ENCODE measurements at places on chromosomes 16 and 17.
A peak's percentile ranks its signal among the peaks of the same experiment; 100 is the strongest.

DNA sequence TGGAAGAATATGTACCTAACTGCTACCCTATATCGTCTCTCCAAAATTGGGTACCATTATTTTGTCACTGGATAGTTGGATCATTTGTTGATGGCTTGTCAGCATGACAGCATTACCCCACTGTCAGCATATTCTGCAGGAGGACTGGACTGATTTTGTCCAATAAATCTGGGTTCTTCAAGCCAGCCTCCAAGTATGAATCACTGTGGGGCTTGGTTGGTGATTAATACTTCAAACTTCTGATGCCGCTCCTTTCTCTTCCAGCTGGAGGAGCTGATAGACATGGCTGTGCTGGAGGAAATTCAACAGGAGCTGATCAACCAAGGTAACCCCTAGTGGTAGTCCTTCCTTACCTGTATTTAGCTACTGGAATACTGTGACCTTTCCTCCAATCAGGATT, 2.5 kb downstream of the RPAIN start:
- no peak for DNase-seq

DNA sequence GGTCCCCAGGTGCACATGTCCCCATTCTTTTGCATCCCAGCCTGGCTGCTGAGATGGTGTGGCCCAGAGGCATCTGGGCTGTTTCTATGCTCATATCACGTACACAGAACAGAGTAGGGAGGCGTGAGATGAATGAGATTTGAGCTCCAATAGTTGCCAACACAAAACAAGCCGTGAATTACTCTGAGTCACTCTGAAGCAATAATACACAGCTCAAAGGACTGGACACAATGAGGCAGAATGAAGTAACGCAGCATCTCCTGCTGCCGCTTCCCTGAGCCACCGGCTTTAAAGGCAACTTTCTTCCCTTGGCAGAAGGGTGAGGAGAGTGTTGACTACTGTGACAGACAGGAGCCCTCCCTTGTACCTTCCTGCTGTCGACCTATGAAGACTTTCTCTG, 33.9 kb upstream of the CLEC18B start:
- no peak for DNase-seq

DNA sequence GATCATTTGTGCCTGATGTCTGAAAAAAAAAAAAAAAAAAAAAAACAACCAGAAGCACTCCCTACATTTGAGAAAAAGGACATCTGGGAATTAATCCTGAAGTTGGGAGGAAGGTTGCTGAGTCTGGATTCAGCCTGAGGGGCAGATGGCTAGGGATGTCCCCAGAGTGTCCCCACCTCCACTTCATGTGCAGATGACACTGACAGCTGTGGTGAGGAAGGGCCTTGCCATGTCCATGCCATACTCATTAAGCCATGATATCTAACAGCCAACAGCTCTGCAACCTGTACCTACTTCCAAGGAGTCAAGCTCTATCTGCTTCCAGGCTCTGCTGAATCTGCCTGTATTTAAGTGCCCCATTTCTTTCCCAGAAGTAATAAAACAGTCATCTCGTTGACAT, 356.0 kb downstream of the CA10 start:
- DNase-seq = no peak

DNA sequence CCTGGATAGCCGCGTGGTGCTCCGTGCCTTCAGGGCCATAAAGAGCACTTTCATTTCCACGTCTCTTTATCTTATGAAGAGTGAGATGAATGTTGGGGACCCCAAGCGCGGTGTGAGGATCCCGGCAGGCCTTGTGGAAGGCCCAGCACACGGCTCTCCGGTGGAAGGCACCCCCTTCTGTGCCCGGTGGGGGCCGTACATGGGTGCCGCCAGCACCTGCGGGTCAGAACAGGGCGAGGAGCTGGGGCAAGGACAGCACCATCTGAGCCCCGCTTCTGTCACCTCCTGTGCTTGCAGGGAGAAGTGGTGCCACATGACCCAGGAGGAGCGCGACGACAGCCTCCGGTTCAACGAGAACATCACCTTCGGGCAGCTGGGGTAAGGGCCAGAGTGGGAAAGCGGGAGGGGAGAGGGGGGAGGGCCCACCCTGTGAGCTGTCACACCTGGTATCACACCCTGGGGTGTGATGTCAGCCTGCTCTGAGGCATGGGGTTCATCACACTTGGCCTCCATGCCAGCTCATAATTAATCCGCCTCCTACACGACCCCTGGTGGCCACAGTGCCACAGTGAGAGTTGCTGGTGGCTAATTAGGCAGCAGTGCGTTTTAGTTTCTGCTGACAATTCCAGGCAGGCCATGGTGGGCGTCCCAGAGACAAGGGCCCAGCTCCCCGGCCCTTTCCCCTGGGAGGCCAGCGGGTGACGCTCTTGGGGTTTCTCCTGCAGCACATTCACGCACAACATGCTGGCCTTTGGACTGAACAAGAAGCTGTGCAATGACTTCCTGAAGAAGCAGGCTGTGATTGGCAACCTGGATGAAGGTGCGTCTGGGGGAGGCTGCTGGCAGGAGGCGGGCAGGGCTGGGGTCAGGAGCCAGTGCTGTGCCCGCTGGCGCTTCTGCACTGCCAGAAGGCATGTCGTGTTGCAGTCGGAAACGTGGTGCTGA, 25.7 kb downstream of the CIBAR2 start:
- peak; percentile 85 for DNase-seq

DNA sequence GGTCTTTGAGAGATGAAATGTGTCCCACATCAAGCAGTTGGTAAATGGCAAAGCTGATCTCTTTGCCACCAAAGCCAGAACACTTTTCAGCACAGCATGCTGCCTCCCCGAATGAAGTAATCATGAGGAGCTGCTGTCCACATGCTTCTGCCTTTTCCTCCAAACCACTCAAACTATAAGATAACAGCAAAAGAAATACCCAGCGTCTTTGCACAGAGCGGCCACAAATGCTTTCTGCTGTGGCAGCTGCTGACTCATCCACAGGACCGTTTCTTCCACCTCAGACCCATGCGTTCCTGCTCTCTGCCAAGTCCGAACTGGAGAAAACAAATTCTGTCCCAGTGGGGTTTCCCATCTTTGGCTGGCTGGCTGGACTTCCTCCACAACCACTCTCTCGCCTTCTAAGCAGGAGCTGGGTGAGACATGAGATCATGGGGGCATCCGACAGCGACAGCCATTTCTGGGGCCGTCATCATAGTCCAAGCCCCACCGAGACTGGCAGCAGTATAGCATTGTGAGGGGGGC, 27.1 kb downstream of the TBC1D3B start:
- no peak for DNase-seq

DNA sequence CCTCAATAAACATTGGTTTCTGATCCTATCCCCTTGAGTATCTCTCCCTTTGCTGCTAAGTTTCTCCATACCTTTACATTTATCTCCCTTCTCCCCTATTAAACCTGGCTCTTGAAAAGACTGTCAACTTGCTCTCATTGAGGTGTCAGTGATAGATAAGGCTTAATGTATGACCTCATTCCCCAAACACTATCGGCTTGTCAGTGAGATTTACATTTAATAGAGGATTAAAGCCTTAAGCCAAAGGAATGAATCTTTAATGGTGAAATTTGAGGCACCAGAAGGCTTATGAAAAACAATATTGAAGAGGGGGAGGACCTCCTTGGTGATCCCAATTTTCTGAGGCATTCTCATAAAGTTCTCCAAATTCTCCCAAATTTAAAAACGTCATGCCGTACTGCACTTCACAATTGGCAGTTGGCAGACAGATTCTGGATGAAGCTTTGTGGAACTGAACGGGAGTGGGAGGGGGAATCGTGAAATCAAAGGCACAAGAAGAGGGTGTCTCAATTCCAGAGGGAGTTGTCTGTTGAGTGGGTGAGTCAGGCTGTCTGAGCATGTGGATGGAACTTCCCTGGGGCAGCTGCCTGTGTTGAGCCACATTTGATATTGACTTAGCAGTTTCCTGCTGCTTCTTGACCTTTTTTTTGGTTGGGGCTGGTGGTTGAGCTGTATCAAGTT, 478.8 kb downstream of the NPIPA7 start:
- no peak for DNase-seq
